ENCODE measurements at places on chromosomes 2 and 18.

DNA sequence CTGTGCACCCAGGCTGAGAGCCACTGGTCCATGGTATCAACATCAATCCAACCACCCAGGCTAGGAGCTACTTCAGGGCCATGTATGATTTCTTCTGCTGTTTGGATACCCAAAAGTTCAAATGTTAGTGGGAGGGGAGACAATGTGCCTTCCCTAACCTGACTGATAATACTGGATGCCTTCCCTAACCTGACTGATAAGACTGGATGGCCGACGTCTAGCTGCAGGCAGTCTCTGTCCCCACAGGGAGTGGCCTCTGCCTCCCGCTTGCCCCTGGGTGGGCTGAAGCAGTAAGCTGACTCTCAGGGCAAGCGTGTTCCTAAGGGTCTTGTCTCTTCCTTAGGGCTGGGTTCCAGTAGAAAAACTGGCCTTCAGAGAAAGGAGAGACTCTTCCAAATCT lies 65.8 kb downstream of the ZAP70 start:
- no peak for DNase-seq

DNA sequence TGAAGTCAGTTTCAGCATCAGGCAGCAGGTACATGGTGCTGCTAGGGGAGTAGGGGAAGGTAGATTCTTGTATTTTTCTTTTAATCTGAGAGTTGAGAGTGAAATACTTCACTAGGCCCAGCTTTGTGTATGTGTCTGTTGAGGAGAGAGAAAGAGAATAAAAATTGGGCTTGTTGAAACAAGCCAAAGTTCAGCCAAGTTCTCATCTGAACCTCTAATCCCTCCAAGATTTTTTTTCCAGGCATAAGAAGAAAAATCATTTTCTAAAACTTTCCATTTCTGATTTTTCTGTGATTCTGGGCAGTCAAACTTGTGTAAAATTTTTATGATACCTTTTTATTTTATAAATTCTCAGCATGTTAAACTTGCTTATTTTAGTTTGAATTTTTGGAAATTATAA lies 55.6 kb downstream of the PTPRM start:
- DNase-seq = no peak

- DNase-seq = no peak
Measured at GRCh38 chr2:65656160-65656718, 223.8 kb upstream of the SPRED2 start.

GRCh38 chr2:197434541-197435513 lies at the start of gene SF3B1:
SF3B1 (minus strand) TSS chr2:197435028; CDS start chr2:197434999, 29 bp downstream.
- peak; percentile 98 for DNase-seq

DNA sequence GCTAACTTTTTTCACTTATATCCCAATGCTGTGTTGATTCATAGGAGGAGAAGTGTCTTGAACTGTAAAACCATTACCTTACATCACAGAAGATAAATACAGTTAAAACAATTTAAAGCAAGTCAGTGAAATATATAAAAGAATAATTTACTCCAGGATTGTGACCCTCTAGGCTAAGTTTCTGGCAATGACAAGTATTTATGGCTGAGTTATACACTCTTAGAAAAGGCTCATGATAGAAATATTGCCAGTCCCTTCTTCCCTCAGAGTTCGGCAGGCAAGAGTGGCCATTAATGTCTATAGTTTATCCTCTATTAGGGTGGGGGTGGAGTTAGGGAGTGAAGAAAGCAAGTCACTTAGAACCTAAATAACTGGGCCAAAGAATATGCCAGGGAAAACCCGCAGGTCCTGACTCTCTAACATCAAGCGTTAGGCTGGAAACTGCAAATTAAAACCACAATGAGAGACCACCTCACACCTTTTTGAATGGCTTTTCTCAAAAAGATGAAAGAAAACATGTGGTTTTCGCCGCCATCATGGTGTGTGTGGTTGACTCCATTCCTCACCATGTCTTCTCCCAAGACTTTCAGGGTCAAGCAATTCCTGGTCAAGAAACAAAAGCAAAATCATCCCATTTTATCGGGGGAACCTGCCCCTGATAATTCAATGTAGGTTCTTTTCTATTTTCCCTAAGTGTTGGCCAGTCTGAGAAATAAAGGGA lies 69.3 kb downstream of the CD226 start:
- no peak for DNase-seq

DNA sequence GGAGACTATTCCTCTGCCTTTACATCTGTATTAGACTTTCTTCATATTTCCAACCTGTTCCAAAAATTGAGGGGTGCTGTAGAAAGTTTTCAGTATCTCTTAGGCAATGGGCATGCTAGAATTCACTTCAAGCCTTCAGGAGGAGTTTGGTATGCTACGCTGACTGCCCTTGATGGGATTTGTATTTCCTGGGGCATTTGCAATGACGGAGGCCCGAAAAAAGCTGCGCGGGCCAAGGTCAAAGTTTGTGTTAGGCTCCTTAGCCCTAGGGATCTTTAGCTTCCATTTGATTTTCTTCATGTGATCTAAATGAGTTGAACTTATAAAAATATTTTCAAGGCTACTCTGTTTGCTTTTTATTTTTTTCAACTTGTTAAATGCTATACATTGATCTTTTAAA lies 5.1 kb downstream of the CPS1 start:
- no peak for DNase-seq

- DNase-seq = no peak
Measured at GRCh38 chr2:61536180-61536571, 2.0 kb downstream of the XPO1 start.

DNA sequence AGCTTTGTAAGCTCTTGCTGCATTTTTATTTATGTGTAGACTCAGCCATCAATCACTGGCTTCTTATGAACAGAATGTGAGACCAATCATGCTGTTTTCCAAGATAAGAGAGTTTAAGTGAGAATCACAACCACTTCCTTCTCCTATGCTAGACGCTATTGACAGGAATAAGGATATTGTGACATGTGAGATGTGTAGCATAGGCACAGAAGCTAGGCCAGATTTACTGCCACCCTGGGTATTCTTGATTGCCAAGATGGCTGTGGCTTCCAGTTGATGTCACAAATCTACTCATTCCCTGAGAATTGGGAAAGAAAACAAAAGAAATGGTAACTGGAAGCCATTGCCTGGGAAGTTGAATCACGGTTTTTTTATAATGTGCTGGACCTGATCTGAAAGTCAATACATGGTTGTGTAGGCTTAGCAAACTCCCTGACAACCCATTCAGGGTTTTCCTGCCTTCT lies 49.9 kb downstream of the RAB27B start:
- peak; percentile 19 for DNase-seq

All from spinal cord (tissue), 10 donors.